Large intestine (tissue), 12 donors: ENCODE measurements at places on chromosomes 16 and 17.

DNA sequence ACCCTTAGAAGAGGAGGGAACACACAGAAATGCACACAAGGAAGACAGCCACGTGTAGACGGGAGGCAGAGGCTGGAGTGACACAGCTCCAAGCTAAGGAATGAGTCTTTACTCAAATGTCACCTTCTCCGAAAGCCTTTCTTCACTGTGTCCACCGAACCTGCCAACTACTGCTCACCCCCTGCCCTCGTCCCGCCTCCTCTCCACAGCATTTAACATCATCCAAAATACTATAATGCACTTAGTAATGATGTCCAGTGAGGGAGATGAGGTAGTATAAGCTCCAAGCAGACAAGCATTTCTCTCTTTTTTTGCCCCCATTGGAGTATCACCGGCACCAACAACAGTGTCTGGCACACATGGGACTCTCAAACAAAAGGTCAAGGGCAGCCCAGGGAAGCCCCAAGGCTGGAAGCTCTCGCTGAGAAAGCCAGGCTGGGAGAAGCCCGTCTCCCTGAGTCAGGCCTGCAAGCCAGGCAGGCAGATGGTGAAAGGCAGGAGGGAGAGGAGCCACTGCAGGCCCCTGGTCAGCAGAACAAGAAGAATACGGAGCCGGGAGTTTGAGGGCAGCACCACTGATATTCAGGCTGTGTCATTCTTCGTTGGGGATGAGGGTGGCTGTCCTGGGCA lies 25.9 kb downstream of the ZFHX3 start:
- H3K4me1 ChIP-seq = peaks cover 33% of the 10 kb centered on the region
- H3K27ac ChIP-seq = no peak overlapping the region
- no peak overlapping the region for H3K4me3 ChIP-seq
- no peaks in the 10 kb centered on the region for H3K27me3 ChIP-seq

DNA sequence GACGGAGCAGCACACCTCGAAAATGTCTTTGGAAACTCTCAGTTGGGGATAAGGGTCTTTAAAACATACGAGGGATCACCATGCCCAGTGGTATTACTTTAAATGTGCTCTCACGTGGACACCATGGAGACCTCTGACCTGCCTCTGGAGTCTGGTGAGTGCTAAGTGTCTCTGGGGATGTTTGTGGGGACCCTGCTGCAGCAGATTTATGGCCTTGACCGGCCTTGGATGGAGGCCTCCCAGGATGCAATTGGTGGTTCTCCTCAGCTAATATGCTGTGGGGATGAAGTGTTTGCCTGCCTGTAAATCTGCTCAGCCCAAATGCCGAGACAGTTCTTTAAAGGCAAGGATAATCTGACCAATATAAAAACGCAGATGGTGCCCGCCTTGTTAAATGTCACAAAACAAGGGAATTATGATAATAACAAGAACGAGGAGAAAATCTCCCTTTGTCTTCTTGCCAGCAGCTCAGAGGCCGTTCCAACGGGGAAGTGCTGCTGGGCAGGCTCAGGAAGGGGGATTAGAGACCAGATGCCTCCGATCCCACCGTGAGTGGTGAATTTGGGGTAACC lies 154.4 kb downstream of the ABCC12 start:
- no peak overlapping the region for H3K4me3 ChIP-seq
- H3K4me1 ChIP-seq = no peaks in the 10 kb centered on the region
- H3K27ac ChIP-seq = no peak overlapping the region

GRCh38 chr17:70261170-70261569 lies 91.8 kb downstream of the KCNJ2 start:
- H3K4me3 ChIP-seq = no peak overlapping the region
- no peak for DNase-seq
- H3K36me3 ChIP-seq = no peaks in the 10 kb centered on the region
- H3K4me1 ChIP-seq = no peaks in the 10 kb centered on the region
- no peak overlapping the region for H3K27ac ChIP-seq
- H3K27me3 ChIP-seq = no peaks in the 10 kb centered on the region

GRCh38 chr16:19384656-19385055 lies 33.0 kb upstream of the TMC5 start:
- DNase-seq = no peak
- no peaks in the 10 kb centered on the region for H3K27me3 ChIP-seq
- peaks cover 22% of the 10 kb centered on the region for H3K4me1 ChIP-seq

DNA sequence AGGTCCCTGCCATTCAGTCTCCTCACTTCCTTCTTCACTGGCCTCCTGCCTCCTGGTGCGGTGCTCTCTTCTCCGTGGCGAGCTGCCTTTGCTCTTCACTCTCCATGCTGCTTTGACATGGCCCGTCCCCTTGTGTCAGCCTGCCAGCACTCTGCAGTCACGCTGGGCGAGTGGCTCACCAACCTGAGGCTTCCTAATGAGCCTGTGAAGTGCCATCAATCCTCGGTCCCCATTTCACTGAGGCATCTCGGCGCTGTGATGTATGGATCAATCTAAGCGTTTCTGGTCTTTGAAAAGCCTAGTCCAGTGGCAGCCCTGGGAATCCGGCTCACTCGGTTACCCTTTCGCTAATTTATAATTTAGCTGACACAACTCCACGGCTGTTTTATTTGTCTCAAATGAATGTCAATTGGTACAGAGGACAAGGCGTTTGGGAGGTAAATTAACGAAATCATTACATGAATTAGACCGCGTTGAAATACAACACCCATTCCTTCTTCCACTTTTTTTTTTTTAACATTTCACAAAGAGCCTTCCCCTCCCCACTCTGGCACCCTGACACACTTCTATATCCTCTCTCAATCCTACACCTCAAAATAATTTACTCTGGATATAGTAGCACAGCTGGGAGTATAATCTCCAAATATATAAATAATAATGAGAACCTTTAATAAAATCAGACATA lies 610.7 kb downstream of the TMEM114 start:
- H3K4me1 ChIP-seq = no peaks in the 10 kb centered on the region
- H3K27me3 ChIP-seq = no peaks in the 10 kb centered on the region

DNA sequence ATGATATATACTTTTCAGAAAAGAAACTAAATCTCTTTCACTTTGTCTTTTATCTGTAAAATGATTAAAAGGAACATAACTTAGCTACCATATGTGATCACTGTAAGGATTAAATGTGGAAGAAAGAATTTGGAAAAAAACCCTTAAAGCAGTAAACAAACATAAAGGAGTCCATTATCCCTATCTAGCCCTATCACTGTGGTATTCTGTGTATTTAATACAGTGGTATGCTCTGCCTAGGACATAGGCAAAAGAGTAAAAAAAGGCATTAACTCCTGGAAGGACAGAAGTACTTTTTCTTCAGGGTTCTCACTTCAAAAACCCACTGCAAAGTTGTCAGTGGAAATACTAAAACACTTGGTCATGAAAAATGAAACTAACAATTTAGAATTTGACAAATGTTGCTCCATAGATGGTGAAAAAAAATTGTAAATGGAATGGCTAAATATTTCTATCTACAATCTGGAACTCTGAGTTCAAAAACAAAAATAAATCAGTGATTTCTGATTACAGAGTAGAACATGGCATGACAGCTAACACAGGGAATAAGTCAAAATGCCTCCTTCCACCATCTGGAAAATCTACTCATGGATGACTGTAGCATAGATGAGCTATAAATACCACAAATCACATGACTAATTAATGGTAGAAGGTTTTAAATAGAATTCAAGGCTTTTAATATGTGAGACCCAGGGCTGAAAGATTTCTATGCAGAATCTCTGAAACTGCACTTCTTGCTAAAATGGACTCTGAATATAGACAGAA lies 140.1 kb downstream of the ITFG1 start:
- H3K36me3 ChIP-seq = no peaks in the 10 kb centered on the region
- no peak overlapping the region for H3K27ac ChIP-seq
- no peaks in the 10 kb centered on the region for H3K4me1 ChIP-seq
- no peaks in the 10 kb centered on the region for H3K27me3 ChIP-seq
- DNase-seq = no peak

DNA sequence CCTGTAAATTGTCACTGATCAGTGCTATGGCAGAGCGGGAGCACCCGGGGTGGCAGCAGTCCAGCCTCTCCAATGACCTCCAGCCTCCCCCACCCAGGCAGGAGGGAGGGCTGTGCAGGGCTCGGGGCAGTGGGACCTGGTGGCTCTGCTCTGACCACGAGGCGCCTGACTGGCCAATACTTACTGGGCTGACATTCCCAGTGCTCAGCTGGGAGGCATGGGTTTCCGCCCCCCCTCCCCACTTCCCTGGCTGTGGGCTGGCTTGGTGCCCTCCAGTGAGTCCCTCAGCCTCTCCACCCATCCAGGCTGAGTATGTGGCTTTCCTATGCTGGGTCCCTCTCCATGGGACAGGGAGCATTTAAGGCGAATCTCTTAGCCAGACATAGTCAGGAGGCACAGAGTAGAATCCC lies 2.7 kb downstream of the SOCS3 start:
- H3K4me1 ChIP-seq = peaks cover 41% of the 10 kb centered on the region
- H3K4me3 ChIP-seq = no peak overlapping the region
- H3K27me3 ChIP-seq = peaks cover 7% of the 10 kb centered on the region
- H3K27ac ChIP-seq = no peak overlapping the region
- peaks cover 20% of the 10 kb centered on the region for H3K36me3 ChIP-seq
- DNase-seq = no peak

- peaks cover 10% of the 10 kb centered on the region for H3K4me1 ChIP-seq
- peaks cover 69% of the 10 kb centered on the region for H3K27me3 ChIP-seq
- H3K4me3 ChIP-seq = no peak overlapping the region
- H3K27ac ChIP-seq = no peak overlapping the region
- DNase-seq = no peak
These were observed 745 bp downstream of the PYY start for GRCh38 chr17:43952724-43953666.

DNA sequence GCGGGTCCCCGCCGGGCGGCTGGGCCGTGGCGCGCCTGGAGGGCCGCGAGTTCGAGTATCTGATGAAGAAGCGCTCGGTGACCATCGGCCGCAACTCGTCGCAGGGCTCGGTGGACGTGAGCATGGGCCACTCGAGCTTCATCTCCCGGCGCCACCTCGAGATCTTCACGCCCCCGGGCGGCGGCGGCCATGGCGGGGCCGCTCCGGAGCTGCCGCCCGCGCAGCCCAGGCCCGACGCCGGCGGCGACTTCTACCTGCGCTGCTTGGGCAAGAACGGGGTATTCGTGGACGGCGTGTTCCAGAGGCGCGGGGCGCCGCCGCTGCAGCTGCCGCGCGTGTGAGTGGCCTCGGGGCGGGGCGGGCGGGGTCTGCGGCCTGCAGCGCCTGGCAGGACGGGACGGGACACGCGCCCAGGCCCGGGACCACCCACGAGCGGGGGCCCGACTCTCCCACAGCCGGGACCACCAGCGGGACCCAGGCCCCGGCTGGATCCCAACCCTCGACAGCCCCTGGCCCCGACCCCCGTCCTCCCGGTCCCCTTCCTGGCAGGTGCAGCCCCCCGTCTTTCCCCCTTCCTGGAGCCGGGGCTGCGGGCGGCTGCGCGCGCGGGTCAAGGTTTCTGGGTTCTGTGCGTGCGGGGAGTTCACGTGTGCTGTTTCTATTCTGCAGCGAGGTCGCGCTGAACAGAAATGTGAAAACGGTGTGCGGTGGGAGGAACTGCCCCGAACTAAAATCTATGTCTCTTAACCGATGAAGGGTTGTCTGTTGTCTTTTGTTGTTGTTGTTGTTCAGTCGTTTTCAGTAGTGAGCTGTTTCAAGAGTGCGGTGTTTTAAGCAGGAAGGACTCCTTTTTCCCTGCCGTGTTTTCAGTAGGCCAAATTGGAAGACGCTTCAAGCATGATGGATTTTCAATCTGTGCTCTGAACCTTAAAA lies 705 bp downstream of the FOXK2 start:
- H3K36me3 ChIP-seq = no peaks in the 10 kb centered on the region
- DNase-seq = peak; percentile 45
- peak overlapping the region; percentile 66 for H3K27ac ChIP-seq
